ENCODE measurements at places on chromosomes 3 and 15.

DNA sequence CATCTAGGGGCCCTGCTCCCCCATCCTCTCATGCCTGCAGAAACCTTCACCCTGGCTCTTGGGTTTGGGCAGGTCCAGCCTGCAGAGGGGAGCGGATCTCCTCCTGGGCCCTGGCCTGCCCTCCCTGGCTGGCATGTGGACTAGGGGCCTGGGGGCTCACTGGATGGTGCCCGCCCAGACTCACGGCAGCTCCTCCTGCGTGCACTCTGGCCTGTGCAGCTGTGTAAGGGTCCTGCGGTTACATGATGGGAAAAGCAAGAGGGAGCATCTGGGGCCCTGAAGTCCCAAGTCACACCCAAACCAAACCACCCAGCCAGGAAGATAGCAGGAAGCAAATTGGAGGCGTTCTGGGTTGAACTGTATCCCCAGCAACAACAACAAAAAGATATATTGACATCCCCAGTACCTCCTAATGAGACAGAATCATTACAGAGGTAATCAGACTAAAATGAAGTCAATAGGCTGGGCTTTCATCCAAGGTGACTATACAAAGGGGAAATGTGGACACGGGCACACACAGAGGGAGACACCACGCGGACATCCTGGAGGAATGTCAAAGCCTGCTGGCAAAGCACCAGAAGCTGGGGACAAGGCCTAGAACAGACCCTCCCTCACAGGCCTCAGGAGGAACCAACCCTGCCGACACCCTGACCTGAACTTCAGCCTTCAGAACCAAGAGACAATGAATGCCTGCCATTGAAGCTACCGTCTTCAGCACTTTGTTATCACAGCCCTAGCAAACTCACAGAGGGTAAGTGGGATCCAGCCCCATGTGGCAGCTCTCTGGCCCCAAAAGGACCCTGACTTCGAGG, 10.4 kb upstream of the CLK3 start:
- no peak for DNase-seq

GRCh38 chr3:89867286-89867685, 759.9 kb downstream of the EPHA3 start:
- no peak for DNase-seq

DNA sequence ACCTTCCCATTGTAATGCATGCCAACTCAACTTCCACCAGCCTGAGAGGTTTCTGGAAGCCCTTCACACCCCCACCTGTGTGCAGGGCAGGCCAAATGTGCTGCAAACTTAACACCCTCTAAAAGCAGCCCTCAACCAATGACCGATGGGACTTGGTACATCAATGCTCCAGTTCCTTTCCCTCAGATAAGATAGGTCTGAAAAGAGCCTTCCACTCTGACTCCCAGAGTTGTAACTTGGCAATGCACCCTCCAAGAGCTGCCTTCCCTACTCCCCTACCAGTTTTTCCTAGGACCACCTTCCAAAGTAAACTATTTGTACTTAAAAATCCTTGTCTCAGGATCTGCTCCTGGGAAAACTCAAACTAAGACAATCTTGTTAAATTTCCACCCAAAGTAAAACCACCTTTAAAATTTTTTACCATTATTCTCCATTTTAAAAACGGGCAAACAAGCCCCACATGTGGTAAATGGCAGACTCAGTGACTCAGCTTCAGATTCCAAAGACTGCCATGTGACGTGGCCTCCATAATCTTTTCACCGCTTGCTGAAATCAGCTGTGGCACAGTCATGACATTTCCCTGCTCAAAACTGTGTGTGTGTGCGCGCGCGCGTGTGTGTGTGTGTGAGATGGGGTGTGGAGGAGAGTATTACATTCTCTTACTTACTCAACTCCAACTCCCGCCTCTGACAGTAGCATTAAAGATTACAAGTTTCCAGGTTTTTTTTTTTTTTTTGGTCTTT, 17.2 kb downstream of the RASGRP1 start:
- DNase-seq: no peak

DNA sequence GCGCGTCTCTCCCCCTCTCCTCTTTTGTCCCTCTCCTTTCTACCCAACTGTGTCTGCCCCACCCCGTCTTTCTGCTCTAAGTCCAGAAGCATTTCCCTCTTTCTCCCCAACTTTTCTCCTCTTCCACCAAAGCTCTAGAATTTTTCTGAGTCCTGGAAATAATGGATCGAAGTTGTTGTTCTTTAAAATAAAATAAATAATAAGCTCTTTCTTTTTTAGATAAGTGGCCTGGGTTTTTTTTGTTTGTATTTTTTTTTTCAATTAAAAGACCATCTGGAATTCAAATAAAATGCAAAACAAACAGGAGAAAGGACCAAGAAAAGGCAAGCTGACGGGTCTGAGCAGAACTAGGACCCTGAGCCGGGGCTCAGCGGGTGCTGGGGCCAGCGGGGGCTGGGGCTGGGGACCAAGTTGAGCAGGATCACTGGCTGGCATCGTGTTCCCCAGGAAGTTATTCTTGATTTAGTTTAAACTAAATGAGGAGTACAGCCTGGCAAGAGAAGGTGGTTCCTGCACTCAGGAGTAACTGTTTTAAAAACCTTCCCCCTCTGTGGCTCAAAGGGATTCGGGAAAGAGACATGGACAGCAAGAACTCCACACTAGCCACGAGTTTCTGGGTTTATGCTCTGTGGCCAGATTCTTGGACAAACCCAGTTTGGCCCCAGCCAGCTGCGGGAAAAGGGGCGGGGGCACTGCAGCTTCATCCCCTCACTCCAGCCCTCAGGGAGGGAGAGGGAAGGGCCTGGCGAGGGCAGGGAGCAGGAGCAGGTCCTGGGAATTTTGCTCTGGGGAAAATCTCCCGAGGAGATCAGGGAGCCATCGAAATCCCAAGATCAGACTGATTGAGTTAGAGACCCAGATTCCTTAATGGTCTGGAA, 8.4 kb downstream of the GATA2 start:
- peak; percentile 30 for DNase-seq

- no peak for DNase-seq
Measured at GRCh38 chr3:20108869-20109268, 68.6 kb downstream of the KAT2B start.

DNA sequence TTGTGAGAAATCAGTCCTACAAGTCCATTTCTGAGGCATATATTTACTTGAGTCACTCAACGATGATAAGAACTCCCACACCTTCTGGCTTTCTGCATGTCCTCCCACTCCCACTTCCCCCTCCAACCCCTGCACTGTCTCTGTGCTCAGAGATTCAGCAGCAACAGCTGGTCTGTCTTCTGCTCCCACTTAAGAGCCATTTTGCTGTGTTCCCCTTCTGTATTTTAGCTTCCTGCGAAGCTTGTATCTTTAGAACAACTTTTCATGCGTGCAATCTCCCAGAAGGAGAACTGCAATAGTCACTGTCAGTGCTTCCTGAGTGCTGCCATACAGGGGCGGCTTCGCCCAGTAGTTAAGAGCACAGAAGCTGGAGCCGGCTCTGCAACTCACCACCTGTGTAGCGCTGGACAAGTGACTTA, 90.0 kb upstream of the SPATA12 start:
- DNase-seq: no peak

GRCh38 chr15:75836959-75837334, 6.3 kb upstream of the UBE2Q2 start:
- no peak for DNase-seq

- no peak for DNase-seq
Measured at GRCh38 chr15:101118615-101119014, 133.2 kb downstream of the CHSY1 start.

GRCh38 chr3:116103868-116104530, 341.3 kb downstream of the LSAMP start:
- DNase-seq: no peak
